ENCODE measurements at places on chromosomes 1 and 21.

- DNase-seq = peak; percentile 19
These were observed 40.4 kb upstream of the ZSWIM5 start for GRCh38 chr1:45246760-45247159.

DNA sequence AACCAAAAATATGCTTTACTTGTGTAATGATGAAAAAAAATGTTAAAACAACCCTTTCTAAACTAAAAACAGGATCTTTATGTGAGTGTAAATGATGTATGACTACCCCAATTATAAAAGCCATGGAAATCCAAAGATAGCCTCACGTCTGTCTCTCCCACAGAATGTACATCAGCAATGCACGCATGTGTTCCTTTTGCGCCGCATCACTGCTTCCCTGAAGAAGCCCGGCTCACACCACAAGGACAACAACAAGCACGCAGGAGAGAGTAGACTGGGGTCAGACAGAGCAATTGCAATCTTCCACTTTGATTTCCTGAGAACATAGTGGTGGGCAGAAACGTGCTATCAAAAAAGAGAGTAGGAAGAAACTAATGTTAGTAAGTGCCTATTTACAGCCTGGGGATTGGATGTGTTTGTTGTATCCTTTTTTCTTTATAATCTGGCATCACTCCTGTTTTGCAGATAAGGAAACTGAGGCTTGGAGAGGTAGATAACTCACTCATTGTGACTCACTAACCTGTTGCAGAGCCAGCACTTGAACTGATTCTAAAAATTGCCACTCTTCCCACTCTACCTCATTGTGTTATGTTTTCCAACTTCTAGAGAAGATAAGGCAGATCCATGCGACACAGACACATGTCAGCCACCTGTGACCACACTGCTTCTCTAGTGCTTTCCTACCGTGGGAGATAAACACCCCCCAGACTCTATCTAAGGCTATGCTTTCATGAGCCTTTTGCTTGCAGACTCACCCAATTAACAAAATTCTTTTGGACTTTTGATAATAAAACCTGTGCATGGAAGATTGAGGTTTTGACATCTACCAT lies 60.1 kb downstream of the MAP10 start:
- DNase-seq = no peak

DNA sequence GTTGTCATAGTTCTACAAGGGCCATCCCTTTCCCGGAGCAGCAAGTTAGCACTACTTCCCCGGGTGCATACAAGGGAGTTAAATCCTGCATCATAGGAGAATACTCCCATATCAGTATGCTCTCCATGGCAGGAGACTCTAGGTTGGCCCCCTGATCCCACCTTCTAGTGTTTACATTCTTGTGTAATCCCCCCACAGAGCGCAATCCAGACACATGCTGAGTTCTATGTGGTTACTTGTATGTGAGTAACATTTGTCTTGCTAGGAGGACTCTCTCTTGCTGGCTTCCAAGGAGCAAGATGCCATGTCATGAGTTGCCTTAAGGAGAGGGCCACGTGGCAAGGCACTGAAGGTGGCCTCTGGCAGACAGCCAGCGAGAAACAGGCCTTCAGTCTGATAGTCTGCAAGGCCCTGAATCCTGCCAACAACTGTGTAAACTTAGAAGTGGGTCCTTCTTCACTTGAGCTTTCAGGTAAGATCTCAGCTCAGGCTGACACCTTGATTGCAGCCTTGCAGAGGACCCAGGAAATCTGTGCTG lies 155.3 kb downstream of the CDC7 start:
- DNase-seq = no peak

GRCh38 chr1:44696789-44697345 lies 22.4 kb downstream of the ARMH1 start:
- no peak for DNase-seq

- peak; percentile 68 for DNase-seq
These were observed 5.1 kb upstream of the ARHGEF2 start for GRCh38 chr1:155983191-155984024.

GRCh38 chr1:176206006-176206960 lies 803 bp downstream of the COP1 start:
- peak; percentile 38 for DNase-seq

- DNase-seq = no peak
These were observed 14.5 kb upstream of the CFAP298 start for GRCh38 chr21:32626621-32627196.

DNA sequence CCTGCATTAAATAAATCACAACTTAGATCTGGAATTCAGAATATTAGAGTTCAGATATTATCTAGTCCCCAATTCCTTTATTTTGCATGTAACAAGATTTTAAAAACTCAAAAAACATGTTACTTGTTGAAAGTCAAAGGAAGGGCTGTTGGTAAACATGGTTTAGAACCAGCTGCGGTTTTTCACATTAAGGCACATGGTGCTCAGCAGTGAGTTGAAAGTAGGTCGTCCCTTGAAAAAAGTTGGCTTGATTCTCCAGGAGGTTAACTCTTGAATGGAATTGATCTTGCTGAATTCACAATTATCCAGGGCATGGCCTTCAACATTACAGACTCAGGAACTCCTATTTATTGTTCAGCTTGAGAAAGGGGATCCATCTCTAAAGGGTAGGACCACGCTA lies 277.1 kb upstream of the DUSP10 start:
- no peak for DNase-seq

DNA sequence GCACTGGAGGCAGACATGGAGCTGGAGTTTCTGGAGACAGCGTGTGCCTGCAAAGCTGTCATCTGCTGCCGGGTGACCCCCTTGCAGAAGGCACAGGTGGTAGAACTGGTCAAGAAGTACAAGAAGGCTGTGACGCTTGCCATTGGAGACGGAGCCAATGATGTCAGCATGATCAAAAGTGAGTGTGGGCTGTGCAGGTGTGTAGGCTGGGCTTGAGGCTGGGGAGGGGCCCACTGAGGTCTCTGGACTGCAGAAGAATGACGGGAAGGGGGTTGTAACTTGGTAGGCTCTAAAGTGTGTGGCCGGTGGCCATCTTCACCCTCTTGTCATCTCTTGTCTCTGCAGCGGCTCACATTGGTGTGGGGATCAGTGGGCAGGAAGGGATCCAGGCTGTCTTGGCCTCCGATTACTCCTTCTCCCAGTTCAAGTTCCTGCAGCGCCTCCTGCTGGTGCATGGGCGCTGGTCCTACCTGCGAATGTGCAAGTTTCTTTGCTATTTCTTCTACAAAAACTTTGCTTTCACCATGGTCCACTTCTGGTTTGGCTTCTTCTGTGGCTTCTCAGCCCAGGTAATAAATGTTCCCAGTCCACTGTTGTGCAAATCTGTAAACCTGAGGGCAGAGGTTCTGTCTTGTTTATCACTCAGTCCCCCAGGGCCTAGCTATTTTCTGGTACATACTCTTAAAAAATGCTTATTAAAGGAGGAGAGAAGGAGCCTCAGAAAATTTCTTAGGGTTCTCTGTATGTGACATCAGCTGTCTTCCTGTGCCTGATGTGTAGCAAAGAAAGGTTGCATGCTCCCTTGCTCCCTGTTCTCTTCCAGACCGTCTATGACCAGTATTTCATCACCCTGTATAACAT lies 19.9 kb downstream of the ATP8B2 start:
- no peak for DNase-seq

GRCh38 chr1:245298781-245299180 lies 144.0 kb downstream of the KIF26B start:
- no peak for DNase-seq

GRCh38 chr1:8133190-8133589 lies 107.1 kb upstream of the ERRFI1 start:
- no peak for DNase-seq

Measured in urothelium cell line (cell line).